Epithelial cell of esophagus (primary cell): ENCODE measurements at places on chromosomes 12 and 14.
A peak's percentile ranks its signal among the peaks of the same experiment; 100 is the strongest.

DNA sequence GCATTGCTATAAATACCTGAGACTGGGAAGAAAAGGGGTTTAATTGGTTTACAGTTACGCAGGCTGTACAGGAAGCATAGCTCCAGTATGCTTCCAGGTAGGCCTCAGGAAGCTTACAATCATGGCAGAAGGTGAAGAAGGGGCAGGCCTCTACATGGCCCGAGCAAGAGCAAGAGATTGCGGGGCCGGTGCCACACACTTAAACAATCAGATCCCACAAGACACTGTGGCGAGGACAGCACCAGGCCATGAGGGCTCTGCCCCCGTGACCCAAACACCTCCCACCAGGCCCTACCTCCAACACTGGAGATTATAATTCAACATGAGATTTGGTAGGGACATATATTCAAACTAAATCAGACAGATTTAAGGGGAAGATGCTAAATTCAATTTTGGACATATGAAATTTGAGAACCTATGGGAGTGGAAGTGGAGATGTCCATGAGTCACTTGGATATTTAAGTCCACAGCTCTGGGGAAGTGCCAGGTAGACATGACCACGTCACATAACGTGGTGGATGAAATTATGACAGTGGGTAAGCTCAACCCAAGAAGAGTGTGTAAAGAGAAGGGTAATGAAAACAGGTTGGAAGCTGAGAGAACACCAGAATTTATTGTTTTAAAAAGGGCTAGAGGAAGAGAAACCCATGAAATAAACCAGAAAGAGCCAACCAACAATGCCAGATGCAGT lies 1.5 kb upstream of the LTA4H start:
- peak; percentile 66 for DNase-seq

DNA sequence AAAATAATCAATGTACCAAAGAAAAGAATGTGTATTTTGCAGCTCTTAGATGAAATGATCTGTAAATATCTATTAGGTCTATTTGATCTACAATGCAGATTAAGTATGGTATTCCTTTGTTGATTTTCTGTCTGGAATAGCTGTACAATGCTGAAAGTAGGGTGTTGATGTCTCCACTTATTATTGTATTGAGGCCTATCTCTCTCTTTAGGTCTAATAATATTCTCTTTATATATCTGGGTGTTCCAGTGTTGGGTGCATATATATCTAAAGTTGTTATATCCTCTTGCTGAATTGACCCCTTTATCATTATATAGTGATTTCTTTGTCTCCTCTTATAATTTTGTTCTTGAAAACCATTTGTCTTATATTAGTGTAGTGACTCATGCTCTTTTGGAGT lies 885.5 kb upstream of the FOXG1 start:
- no peak for DNase-seq

GRCh38 chr12:597926-598568 lies 65.2 kb downstream of the NINJ2 start:
- DNase-seq = peak; percentile 88

- DNase-seq = no peak
These were observed 279.4 kb downstream of the CACNA1C start for GRCh38 chr12:2332236-2332635.

- peak; percentile 35 for DNase-seq
These were observed 310.4 kb downstream of the KCNC2 start for GRCh38 chr12:74899031-74899829.
